ENCODE measurements at places on chromosomes 7 and 10.

DNA sequence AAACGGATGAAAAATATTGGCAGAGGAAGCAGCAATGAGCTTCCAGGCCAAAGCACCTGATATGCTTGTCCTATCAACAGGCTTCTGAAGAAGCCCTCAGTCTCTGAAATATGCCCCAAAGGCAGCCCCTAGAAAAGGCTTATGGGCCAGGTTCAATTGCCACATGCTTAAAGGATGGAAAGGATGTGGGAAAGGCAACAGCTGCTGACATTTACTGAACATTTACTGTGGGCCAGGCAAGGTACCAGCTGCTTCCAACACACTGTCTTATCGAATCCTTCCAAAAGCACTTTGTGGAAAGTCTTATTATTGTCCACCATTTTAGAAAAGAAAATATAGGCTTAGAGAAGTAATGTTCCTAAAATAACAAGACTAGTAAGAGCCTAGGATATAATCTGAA, 56.5 kb downstream of the DOCK4 start:
- DNase-seq = no peak

DNA sequence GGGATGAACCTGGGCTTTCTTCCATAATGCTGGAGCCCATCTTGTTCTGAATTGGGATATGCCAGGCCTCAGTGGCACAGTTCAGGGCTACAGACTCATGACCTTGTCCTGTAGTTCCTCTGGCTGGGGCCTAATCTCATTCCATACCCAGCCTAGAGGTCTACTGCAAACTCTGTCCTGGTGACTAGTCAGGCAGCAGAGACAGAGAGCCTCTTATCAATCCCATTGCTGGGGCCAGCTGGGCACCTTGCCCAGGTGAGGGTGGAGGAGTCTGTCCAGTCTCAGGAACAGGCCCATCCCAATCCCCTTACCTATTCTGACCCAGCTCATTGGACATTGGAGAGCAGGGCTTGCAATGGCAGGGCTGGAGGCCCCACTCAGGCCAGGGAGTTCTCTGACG, 28.0 kb upstream of the COMTD1 start:
- DNase-seq = no peak

- no peak for DNase-seq
Observed at GRCh38 chr7:80095545-80095944, 39.1 kb upstream of the GNAI1 start.

- no peak for DNase-seq
Observed at GRCh38 chr7:41592236-41592635, 110.7 kb downstream of the INHBA start.

GRCh38 chr10:16472828-16473227, 36.0 kb downstream of the PTER start:
- no peak for DNase-seq
